Fibroblast of the aortic adventitia (primary cell): ENCODE measurements at places on chromosomes 11 and 22. TPM values are rescaled to one million over a fixed set of nuclear protein-coding genes. Genes with fewer than 3 reads are reported as not detected.

DNA sequence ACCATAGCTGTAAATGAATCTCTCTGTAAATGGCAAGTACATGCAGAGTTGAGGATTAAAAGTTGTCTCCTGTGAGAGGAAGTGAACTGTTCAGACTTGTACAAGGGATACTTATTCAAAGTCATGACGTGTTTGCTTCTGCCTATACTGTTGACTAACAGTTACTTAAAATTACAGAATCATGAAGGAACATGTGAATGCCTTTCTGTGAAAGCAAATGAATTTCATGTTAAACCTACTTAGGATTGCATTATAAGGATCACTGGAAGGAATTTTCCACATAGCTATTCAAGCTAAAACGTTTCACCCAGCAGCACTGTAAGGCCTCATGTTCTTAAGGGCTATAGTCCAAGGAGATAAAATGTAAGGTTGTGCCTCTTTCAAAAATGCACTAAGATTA lies 93.4 kb upstream of the BIRC3 start:
- DNase-seq, result peak; percentile 78

DNA sequence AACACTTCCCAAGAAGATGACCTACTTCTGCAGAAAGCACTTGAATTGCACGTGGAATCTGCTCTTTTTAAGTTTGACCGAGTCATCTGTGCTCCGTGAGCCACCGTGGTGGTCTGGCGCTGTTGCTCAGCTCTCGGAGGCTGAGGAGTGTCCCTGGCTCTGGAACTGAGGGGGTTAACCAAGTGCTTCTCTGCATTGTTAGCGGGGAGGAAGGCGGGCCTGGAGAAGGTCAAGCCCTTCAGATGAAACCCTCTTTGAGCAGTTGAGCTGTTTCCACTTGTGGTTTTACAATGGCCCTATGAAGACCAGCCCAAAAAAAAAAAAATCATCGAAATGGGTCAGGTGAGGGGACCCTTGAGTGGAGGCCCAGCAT lies 286.4 kb downstream of the NTM start:
- DNase-seq, result no peak

Gene SLC16A8
- 0.18 and 1.6 TPM in 2 replicates for total RNA-seq

- DNase-seq, result peak; percentile 33
These were observed 4.9 kb downstream of the LMO1 start for GRCh38 chr11:8258784-8259183.

Gene DKK3
- 94.3 and 334 TPM in 2 replicates for total RNA-seq

DNA sequence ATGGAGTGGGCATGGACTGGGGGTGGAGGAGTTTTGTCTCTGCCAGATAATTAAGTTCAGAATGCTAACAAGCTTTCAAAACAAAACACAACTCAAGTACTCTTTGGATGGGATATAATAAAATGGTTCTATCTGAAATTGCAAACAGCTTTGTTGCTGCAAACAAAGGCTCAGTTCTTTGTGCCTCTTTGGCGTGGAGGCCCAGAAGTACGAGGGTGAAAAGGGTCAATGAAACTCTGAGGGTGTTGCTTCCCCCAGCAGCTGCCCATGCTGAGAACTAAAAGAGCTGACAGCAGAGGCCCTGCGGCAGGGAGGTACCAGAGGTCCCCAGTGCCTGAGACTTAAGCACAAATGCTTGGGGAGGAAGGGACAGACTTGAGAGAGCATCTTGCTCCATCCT lies 26.5 kb upstream of the IGSF22 start:
- DNase-seq, result no peak

Gene TMEM9B
- 28.5 and 57.8 TPM in 2 replicates for total RNA-seq

- DNase-seq, result no peak
These were observed 814.8 kb downstream of the BRD1 start for GRCh38 chr22:49012712-49013395.

DNA sequence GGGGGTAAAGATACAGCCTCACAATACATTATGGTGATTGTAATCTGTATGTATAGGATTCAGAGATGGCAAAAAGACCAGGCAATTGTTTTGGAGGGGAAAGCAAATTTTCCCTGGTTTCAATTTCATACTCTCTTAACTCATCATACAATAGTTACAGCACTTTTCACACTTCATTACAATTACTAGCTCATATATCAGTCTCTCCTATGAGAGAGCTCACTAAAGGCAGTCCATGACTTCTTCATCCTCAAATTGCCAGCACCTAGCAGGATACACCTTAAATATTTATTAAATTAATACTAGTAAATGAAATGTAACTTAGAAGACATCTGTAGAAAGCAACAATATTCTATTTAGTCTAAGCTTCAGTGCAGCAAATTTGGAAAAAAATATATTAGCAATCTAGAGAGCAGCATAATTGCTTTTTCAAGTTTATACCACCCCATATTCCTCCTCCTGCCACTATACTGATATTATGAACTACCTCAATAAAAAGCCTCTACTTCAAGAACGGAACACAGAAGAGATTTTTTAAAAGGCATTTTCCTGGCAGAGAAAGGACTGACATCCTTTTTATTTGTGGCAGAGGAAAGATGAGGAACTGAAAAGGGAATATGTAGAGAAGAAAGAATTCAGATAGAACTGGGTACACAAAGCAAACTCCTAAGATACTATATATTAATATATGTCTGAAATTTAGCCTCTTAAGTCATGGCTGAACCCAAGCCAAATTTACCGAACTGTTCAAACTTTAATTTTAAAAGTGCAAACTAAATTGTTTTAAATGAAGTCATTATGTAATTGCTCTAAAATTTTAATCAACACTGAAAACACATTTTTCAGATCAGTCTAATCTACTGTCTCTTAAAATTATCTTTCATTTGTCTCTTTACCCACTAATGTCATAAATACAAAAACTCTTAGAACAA lies 27.7 kb downstream of the PICALM start:
- no peak for DNase-seq

- DNase-seq, result no peak
These were observed 1457.7 kb downstream of the BRD1 start for GRCh38 chr22:48369789-48370507.

DNA sequence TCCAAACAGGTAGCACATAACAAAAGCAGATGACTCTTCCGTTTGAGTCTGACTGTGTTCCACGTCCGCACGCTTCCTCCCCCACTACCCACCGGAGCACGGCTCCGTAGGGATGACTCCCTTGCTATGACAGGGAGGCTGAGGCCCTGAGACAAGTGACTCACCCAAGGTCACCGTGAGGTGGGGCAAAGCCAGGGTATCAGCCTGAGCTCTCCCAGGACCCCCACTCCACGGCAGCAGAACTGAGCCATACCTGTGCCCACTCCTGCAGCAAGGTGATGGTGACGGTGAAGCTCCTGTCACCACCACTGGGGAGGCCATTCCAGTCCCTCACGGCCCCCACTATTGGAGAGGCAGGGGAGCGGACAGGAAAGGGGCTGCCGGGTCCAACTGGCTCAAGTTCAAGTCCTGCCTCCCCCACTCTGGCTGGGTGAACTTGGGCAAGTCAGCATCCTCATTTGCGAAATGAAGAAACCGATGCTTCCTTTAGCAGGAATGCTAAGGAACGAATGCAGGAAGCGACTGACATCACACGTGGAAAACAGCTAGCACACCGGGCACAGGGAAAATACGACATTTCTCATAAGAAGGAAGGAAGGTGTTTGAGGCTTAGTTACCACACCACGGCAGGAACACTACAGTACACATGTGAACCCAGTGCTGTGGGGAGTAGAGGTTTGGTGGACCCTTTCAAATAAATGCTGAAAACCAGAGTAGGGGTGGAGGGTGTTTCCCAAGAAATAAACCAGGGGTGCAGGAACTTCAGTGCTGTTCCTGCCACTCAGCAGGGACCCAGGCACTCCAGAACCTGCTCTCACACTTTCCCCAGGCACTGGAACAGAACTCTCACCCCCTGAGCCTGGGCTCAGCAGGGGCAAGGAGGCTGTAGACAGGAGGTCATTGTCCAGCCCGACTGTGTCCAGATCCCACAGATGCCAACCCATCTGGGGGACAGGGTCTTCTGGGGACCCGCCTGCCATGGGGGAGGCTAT lies 32.4 kb upstream of the CBX7 start:
- no peak for DNase-seq

- no peak for DNase-seq
These were observed 32.9 kb upstream of the GAL start for GRCh38 chr11:68651208-68651984.

Gene SAA1
- not detected in 2 replicates for total RNA-seq

Gene SLC43A3
- 44.3 and 74.3 TPM in 2 replicates for total RNA-seq

- DNase-seq, result no peak
These were observed 70.0 kb upstream of the NTM start for GRCh38 chr11:131300439-131300717.

DNA sequence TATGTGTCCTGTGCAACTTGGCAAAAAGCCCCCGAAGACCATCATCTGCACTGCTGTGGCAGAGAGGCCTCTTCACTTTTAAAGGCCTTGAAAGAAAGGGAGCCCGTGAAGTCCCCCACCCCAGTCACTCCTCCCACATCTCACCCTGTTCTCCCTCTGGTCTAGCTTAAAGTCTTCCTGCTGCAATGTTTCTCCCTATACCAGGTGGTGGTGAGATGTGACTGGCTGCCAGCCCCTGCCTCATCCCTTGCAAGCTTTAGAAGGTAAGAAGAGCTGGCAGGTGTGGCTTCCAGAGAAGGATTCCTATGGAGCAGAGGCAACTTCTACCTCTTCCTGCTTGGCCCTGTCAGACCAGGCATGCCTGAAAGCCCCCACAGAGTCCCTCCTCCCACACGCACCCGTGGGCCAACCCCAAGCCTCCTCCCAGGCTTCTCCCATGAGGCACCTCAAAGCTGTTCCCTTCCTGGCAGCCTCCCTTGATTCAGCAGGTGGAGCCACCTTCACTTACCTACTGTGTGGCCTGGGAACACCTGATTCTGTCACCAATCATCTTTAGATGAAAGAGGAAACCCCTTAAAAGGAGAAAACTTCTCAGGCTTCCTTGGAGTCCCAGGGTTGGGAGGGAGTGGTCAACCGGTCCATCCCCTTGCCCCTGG lies 4.0 kb upstream of the TRIM29 start:
- no peak for DNase-seq

Gene CASP1
- 12.3 and 21.0 TPM in 2 replicates for total RNA-seq

DNA sequence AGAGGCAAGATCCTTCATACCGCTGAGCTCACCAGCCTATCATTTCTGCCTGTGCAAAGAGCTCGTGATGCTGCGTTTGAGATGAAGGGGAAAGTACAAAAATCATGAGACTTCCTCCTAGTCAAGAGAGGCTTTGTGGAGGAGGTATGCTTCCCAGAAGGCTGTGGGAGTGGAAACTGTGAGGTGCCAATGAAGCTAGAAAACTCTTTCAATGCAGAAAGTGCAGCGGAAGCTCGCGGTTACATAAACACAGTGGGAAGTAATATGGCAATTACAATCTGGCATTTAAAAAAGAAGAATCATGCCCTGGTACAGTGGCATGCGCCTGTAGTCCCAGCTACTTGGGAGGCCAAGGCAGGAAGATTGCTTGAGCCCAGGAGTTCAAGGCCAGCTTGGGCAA lies 134.8 kb downstream of the EHF start:
- DNase-seq, result no peak

GRCh38 chr11:112881461-112881860 lies 79.8 kb upstream of the NCAM1 start:
- DNase-seq, result peak; percentile 54

Gene ZP1
- not detected in 2 replicates for total RNA-seq

DNA sequence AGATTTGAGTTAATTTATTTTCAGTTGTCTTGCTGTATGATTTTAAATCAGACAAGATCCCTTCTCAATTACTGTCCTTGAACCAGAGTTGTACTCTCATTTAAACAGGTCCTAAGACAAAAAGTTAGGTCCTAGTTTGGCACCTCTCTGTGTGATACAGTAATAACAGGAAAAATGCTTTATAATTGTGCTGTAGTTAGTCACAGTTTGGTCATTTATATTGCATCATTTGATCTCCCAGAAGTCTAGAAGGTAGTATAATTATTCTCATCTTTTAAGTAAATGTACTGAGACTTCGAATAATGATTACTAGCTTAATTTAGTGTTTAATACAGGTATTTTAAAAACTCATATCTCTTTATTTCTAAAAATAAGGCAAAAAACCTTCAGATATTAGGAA lies 18.1 kb upstream of the LUZP2 start:
- DNase-seq, result no peak

Gene HPX
- total RNA-seq, result 1.2 TPM in 1 of 2 replicates, not detected in the other
